ENCODE measurements at places on chromosomes 5 and 9. TPM values are rescaled to one million over a fixed set of nuclear protein-coding genes. Genes with fewer than 3 reads are reported as not detected.

DNA sequence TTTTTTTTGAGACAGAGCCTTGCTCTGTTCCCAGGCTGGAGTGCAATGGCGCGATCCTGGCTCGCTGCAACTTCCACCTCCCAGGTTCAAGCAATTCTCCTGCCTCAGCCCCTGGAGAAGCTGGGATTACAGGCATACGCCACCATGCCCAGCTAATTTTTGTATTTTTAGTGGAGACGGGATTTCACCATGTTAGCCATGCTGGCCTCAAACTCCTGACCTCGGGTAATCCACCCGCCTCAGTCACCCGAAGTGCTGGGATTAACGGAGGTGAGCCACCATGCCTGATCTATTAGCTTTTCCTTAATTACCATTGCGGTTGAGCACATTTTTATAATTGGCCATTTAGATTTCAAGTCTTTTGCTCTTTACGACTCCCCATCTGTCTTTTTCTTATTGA lies 2.9 kb upstream of the FLT4 start:
- H3K4me3 ChIP-seq = no peak overlapping the region
- peaks cover 37% of the 10 kb centered on the region for H3K27me3 ChIP-seq

The TMEM252 gene
- not detected for total RNA-seq

DNA sequence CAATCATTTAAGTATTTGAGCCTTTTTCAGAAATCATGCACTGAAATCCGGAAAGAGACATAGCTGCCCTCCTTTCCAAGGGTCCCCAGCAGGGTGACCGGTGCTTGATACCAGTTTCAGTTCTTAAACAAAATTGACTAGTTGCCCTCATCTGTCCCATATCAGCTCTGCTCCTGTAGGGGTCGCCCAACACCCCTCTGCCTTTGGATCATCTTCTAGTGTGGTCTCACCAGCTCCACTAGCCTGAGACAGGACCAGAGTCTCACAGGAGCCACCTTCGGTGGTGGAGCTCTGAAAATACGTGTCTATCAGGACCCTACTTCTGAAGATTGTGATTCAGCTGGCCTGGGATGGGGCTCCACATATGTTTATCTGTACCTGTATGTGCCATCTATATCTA lies 428.2 kb downstream of the ENC1 start:
- H3K27me3 ChIP-seq = peaks cover 16% of the 10 kb centered on the region
- H3K4me1 ChIP-seq = no peaks in the 10 kb centered on the region
- DNase-seq = peak; percentile 32
- no peak overlapping the region for H3K27ac ChIP-seq

The SMIM32 gene
- total RNA-seq = not detected
